Progenitor cell of endocrine pancreas (in vitro differentiated cells): ENCODE measurements at places on chromosomes 12 and 14. TPM values are rescaled to one million over a fixed set of nuclear protein-coding genes. Genes with fewer than 3 reads are reported as not detected.

SPTB gene
- total RNA-seq, result 1.1 and 1.7 TPM in 2 replicates

RFX4 gene
- not detected in 2 replicates for total RNA-seq

MFAP5 gene
- total RNA-seq, result not detected in 2 replicates

TMEM120B gene
- total RNA-seq, result 16.1 and 17.2 TPM in 2 replicates

LRRC10 gene
- total RNA-seq, result not detected in 2 replicates

ANO4 gene
- total RNA-seq, result 0.38 and 0.95 TPM in 2 replicates

MDGA2 gene
- 0.19 and 0.55 TPM in 2 replicates for total RNA-seq

GPR135 gene
- 3.0 and 3.4 TPM in 2 replicates for total RNA-seq

FGD4 gene
- 83.8 and 85.6 TPM in 2 replicates for total RNA-seq

RFLNA gene
- total RNA-seq, result 19.0 and 20.8 TPM in 2 replicates

ADCY4 gene
- total RNA-seq, result 0.46 and 0.75 TPM in 2 replicates

KRT82 gene
- not detected in 2 replicates for total RNA-seq

ALDH2 gene
- 47.3 and 47.6 TPM in 2 replicates for total RNA-seq

OR10G3 gene
- not detected in 2 replicates for total RNA-seq

DAO gene
- not detected in 2 replicates for total RNA-seq

RD3L gene
- not detected in 2 replicates for total RNA-seq

- peaks cover 36% of the 10 kb centered on the region for H3K27me3 ChIP-seq
- no peak overlapping the region for H3K4me3 ChIP-seq
- no peak for DNase-seq
Measured at GRCh38 chr14:98173305-98173704, 1098.7 kb downstream of the BCL11B start.

GRCh38 chr14:50792051-50792477 lies 38.9 kb downstream of the NIN start:
- DNase-seq, result no peak
- peaks cover 10% of the 10 kb centered on the region for H3K27me3 ChIP-seq
- H3K4me3 ChIP-seq, result no peak overlapping the region
- H3K27ac ChIP-seq, result no peak overlapping the region
- peaks cover 3% of the 10 kb centered on the region for H3K4me1 ChIP-seq

- no peaks in the 10 kb centered on the region for H3K27me3 ChIP-seq
- H3K4me1 ChIP-seq, result peaks cover 9% of the 10 kb centered on the region
- no peak overlapping the region for H3K27ac ChIP-seq
- no peak overlapping the region for H3K4me3 ChIP-seq
- peaks cover 7% of the 10 kb centered on the region for H3K36me3 ChIP-seq
- no peak for DNase-seq
Measured at GRCh38 chr12:63985945-63986344, 141.4 kb downstream of the SRGAP1 start.

- peaks cover 2% of the 10 kb centered on the region for H3K4me1 ChIP-seq
- peaks cover 1% of the 10 kb centered on the region for H3K36me3 ChIP-seq
- H3K4me3 ChIP-seq, result no peak overlapping the region
- H3K27ac ChIP-seq, result no peak overlapping the region
- peaks cover 51% of the 10 kb centered on the region for H3K27me3 ChIP-seq
Measured at GRCh38 chr14:89625244-89625713, 208.2 kb upstream of the FOXN3 start.

DNA sequence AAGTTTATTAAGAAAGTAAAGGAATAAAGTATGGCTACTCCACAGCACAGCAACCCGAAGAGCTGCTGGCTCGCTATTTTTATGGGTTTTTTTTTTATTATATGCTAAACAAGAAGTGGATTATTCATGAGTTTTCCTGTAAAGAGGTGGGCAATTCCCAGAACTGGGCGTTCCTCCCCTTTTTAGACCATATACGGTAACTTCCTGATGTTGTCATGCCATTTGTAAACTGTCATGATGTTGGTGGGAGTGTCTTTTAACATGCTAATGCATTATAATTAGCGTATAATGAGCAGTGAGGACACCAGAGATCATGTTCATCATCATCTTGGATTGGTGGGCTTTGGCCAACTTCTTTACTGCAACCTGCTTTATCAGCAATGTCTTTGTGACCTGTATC lies 372.5 kb downstream of the ZFP36L1 start:
- H3K27ac ChIP-seq, result no peak overlapping the region
- DNase-seq, result no peak
- no peaks in the 10 kb centered on the region for H3K27me3 ChIP-seq
- H3K4me3 ChIP-seq, result no peak overlapping the region
- H3K4me1 ChIP-seq, result peaks cover 5% of the 10 kb centered on the region
- H3K36me3 ChIP-seq, result peaks cover 1% of the 10 kb centered on the region

- no peaks in the 10 kb centered on the region for H3K36me3 ChIP-seq
- no peak overlapping the region for H3K4me3 ChIP-seq
- H3K27me3 ChIP-seq, result peaks cover 37% of the 10 kb centered on the region
- DNase-seq, result no peak
- no peak overlapping the region for H3K27ac ChIP-seq
Measured at GRCh38 chr14:97180304-97181200, 383.4 kb downstream of the VRK1 start.

- no peaks in the 10 kb centered on the region for H3K36me3 ChIP-seq
- H3K27ac ChIP-seq, result no peak overlapping the region
- H3K4me3 ChIP-seq, result no peak overlapping the region
- DNase-seq, result no peak
- H3K4me1 ChIP-seq, result no peaks in the 10 kb centered on the region
- H3K27me3 ChIP-seq, result no peaks in the 10 kb centered on the region
Measured at GRCh38 chr14:99055019-99055418, 217.0 kb downstream of the BCL11B start.

DNA sequence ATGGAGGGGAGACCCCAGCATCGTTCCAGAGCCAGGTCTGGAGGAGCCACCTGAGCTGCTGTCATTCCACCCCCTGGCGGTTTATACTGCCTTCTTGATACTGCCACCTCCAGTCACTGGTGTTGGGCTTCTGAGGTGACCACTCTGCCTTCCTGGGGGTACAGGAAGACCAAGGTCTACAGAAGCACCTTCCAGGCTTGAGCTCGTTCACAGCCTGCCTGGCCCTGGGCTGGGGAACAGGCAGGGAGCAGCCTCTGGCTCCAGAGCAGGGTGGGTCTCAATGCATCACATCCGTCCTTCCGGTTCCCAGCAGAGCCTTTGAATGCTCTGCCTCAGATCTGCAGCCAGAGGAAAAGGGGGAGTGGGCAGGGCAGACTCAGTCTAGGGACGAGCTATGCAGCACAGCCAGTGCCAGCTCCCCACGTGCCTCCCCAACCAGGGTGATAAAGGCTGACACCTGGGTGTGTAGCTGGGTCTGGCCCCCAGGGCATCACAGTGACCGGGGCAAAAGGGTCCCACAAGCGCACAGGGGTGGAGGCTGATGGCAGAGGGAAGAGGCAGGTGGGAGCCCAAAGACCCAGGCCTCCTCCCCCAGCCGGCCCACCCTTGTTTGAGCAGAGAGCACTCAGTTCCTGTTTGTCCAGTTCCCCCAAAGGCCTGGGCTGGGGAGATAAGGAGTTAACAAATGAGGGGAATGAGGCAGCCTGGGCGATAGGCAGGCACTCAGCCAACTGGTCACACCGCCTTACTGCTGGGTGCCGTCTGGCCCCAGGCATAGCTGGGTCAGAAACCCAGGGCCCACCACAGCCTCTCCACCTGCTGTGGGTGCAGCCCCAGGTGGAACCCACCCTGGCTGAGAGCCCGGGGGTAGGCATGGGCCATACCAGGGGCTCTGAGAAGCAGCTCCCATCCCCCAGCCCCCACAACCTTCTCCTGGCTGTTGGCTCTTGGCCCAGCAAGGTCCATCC lies 17.1 kb downstream of the DEGS2 start:
- H3K4me3 ChIP-seq, result peak overlapping the region; percentile 44
- H3K27me3 ChIP-seq, result no peaks in the 10 kb centered on the region
- H3K27ac ChIP-seq, result peak overlapping the region; percentile 95
- peaks cover 34% of the 10 kb centered on the region for H3K4me1 ChIP-seq
- peak; percentile 60 for DNase-seq

DNA sequence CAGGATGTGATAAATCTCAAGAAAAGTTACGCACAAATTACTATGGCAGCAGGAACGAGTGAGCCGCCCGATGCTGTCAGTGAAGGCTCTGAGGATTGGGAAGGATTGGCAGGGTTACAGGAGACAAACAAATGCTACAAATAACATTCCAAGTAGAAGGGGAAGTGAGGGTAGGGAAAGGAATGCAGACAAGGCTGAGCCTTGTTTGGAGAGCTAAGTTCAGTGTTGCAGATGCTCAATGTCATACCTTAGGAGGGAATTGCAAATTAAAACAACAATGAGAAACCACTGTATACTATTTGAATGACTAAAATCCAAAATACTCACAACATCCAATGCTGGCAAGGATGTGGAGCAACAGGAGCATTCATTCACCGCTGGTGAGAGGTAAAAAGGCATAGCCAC lies 1.3 kb downstream of the CLEC9A start:
- H3K4me3 ChIP-seq, result no peak overlapping the region
- no peaks in the 10 kb centered on the region for H3K4me1 ChIP-seq
- no peaks in the 10 kb centered on the region for H3K36me3 ChIP-seq
- DNase-seq, result no peak

- no peak overlapping the region for H3K27ac ChIP-seq
- DNase-seq, result no peak
- H3K4me1 ChIP-seq, result peaks cover 11% of the 10 kb centered on the region
- H3K27me3 ChIP-seq, result no peaks in the 10 kb centered on the region
Measured at GRCh38 chr12:18696971-18697602, 40.7 kb downstream of the PLCZ1 start.

- peaks cover 2% of the 10 kb centered on the region for H3K36me3 ChIP-seq
- H3K27ac ChIP-seq, result no peak overlapping the region
- no peaks in the 10 kb centered on the region for H3K27me3 ChIP-seq
- no peak for DNase-seq
- H3K4me3 ChIP-seq, result no peak overlapping the region
Measured at GRCh38 chr12:121611306-121611705, 15.0 kb upstream of the ORAI1 start.

DNA sequence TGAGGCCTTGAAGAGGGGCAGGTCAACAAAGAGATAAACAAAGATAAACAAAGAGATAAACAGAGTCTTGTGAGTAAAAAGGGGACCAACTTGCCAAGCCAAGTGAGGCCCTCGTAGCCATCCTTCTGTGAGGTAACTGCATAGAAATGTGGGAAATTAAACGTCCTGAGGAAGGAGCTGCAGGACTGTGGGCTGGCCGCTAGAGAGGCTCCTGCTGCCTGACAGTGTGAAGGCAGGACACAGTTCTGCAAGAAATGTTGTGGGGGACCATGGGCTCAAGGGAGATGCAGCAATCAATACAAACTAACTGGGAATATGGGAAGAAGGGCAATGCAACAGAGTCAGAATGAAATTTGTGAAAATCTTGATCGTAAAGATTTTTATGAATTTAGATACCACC lies 91.9 kb downstream of the SLC8A3 start:
- no peaks in the 10 kb centered on the region for H3K36me3 ChIP-seq
- peaks cover 11% of the 10 kb centered on the region for H3K27me3 ChIP-seq
- H3K4me1 ChIP-seq, result peaks cover 1% of the 10 kb centered on the region
- no peak overlapping the region for H3K4me3 ChIP-seq
- no peak overlapping the region for H3K27ac ChIP-seq

- H3K36me3 ChIP-seq, result no peaks in the 10 kb centered on the region
- H3K27ac ChIP-seq, result peak overlapping the region; percentile 43
Measured at GRCh38 chr14:25049093-25049567, 817 bp downstream of the STXBP6 start.

GRCh38 chr14:54638135-54638446 lies 71.2 kb downstream of the SAMD4A start:
- H3K27ac ChIP-seq, result no peak overlapping the region
- peaks cover 13% of the 10 kb centered on the region for H3K27me3 ChIP-seq
- peaks cover 2% of the 10 kb centered on the region for H3K4me1 ChIP-seq
- no peak for DNase-seq

DNA sequence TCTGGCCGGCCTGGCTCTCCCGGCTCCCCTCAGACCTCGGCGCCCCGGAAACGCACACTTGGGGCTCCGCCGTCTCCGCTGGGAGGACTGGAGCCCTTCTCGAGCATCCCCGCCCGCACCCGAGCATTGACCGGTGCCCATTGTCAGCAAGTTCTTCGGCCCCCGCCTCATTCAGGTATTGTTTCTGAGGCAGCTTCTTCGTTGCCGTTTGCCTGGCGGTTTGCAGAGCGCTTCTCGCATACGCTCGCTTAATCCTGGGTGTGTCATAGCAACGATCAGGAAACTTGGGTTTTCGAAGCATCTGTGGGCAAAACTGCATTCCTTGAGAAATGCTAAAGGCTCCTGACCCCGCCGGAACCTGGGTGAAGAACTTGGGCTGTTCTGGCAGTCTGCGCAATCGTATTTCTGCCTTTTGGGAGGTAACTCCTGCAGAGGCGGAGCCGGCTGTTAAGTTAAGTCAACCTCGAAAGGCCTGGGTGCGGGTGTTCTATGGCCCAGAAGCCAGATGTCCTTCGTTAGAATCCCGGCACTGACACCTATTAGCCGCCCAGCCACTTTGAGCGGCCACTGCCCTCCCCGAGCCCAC lies 518 bp downstream of the GSKIP start:
- peak overlapping the region; percentile 93 for H3K27ac ChIP-seq
- peaks cover 9% of the 10 kb centered on the region for H3K36me3 ChIP-seq
- H3K27me3 ChIP-seq, result no peaks in the 10 kb centered on the region
- peak overlapping the region; percentile 87 for H3K4me3 ChIP-seq
- no peak for DNase-seq

DNA sequence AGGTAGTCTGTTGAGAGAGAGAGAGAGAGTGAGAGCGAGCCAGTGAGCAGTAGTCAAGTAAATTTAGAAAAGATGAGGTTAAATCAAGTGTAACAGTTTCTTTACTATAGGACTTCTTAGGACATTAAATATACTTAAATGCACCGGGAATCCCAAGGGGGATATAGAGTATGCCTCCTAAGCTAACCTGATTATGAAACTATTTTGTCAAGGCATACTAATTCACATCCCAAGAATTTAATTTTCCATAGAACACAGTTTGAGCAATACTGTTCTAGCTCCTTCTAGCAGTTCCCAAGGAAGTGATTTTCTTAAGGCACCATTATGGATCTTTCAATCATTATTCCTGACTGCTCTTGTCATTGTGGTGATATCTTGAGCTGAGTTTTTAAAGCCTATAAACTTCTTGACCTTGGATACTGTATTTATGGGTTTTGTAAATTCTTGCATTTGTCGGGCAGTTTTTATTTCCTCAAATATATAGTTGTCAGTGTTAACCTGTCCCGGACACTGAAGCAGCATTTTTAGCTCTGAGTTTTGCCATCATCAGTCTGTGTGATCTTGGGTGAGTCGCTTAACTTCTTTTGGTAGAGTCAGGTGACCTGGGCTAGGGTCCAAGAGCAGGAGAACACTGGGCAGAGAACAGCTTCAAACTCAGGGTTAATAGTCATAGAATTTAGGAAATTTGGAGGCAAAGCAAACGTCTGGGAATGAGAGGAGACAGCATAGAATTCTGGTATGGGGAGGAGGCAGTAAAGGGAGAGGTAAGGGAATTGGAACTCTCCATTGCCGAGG lies 196.5 kb upstream of the FRMD6 start:
- H3K4me3 ChIP-seq, result no peak overlapping the region
- H3K36me3 ChIP-seq, result peaks cover 2% of the 10 kb centered on the region
- peaks cover 18% of the 10 kb centered on the region for H3K4me1 ChIP-seq

DNA sequence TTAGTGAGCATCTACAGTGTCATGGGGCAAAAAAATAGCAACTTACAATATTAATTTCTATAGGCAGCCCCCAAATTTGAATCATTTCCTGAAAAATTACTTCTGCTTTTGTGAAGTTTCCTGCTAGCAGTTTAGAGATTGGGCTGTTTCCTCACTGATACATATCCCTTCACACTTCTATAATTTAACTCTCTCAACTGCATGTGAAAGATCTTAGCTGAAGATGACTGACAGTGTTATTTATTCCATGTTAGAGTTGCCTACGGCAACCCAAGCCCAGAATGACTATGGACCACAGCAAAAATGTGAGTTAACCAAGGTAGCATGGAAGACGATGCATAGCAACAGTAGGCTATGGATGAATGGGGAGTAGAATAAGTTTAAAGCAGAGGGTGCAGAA lies at the start of gene KLRG1:
TSS of gene KLRG1 (plus strand) at position 134 of the 400 bp plus-strand sequence. CDS start at position 224, 90 bp downstream.
- no peaks in the 10 kb centered on the region for H3K4me1 ChIP-seq
- H3K27ac ChIP-seq, result no peak within 1 kb of the TSS
- H3K4me3 ChIP-seq, result no peak within 1 kb of the TSS
- no peak for DNase-seq
- no peaks in the 10 kb centered on the region for H3K27me3 ChIP-seq
